Stomach (tissue), 19 donors: ENCODE measurements at places on chromosomes 3 and 15. TPM values are rescaled to one million over a fixed set of nuclear protein-coding genes. Genes with fewer than 3 reads are reported as not detected.

The RHCG gene
- total RNA-seq = not detected

The CGNL1 gene
- 36.2 TPM for total RNA-seq

The SEMA3F gene
- 31.2 TPM for total RNA-seq

The B3GALNT1 gene
- 12.5 TPM for total RNA-seq

The CNTN3 gene
- 8.0 TPM for total RNA-seq

The GOLGA6L9 gene
- total RNA-seq = 3.2 TPM

DNA sequence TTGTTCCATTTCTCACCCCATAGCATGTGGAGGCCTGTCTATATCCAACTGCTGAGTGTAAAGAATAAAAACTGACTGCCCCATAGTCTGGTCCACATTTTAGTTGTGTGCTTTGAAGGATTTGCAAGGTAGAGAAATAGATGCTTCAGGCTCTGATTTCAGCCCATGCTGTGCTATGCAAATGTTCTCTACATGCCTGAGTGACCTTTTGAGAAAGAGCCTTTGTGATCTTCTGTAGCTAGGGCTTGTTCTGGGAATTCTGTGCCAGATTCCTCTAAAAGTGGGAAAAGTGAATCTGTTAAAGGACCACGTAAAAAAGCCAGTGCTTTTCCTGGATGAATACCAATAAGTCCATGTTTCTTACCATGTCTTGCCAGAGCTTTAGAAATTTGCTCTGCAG, 5.2 kb downstream of the KCTD6 start:
- DNase-seq = no peak
- H3K27ac ChIP-seq = no peak overlapping the region
- H3K4me3 ChIP-seq = no peak overlapping the region
- H3K36me3 ChIP-seq = no peaks in the 10 kb centered on the region

GRCh38 chr15:67084561-67084960, 19.2 kb downstream of the SMAD3 start:
- H3K27me3 ChIP-seq = no peaks in the 10 kb centered on the region
- H3K4me1 ChIP-seq = peaks cover 91% of the 10 kb centered on the region
- no peak for DNase-seq
- no peak overlapping the region for H3K27ac ChIP-seq
- no peak overlapping the region for H3K4me3 ChIP-seq

DNA sequence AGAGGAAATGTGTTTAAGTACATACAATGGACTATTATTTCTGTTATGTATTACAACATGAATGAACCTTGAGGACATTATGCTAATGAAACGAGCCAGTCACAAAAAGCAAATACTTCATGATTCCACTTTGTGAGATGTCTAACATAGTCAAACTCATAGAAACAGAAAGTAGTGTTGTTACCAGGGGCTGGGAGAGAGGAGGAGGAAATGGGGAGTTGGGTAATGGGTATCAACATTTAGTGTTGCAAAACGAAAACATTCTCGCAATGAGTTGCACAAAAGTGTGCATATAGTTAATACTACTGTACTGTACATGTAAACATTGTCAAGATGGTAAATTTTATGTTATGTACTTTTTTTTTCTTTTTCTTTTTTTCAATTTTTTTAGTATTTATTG, 194.3 kb downstream of the IL5RA start:
- H3K27me3 ChIP-seq = no peaks in the 10 kb centered on the region
- H3K36me3 ChIP-seq = no peaks in the 10 kb centered on the region
- no peaks in the 10 kb centered on the region for H3K4me1 ChIP-seq
- DNase-seq = no peak
- no peak overlapping the region for H3K27ac ChIP-seq

DNA sequence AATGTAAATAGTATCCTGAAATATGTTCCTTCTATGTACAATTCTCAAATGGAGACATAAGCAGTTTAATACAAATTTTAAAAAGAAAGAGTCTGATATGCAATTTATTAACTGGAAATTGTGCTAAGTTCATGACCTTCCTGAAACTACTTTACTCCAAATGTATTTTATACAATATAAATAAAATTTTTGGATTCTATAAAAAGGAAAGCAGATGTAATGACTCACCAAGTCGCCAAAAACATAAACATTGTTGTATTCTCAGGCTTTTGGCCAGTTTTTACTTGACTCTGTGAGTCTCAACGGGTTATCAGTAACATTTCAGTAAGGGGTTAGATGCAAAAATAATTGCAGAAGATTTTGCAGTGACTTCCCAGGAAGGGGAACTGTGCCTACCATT, 948.2 kb downstream of the EPHA3 start:
- DNase-seq = no peak
- no peak overlapping the region for H3K4me3 ChIP-seq
- no peaks in the 10 kb centered on the region for H3K4me1 ChIP-seq
- H3K27ac ChIP-seq = no peak overlapping the region
- no peaks in the 10 kb centered on the region for H3K36me3 ChIP-seq
- no peaks in the 10 kb centered on the region for H3K27me3 ChIP-seq

DNA sequence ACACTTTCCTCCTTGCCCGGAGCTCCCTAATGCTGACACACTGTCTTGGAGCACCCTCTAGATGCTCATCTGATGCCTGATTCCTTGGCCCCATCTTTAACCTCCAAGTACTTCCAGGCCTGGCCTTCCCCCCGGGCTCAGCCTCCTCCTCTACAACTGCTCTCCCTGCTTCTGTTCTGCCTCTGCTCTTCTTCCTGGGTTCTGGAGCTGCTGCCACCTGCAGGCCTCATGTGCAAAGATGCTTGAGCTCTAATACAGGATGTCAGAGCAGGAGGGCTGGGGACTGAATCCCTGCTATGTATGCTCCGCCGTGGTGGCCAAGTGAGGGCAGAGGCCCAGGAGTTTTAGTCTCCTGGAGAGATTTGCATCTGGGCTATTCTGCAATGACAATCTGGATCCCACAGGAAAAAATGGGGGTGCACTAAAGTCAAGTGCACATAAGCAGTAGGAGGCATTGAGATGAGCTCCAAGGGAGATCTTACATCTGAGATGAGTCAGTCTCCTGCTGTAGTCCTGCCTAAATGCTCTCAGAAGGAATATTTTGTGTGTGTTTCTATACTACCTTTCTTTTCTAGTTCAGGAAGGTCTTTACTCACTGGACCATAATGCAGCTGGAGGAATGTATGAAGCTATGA, 296.3 kb downstream of the UACA start:
- peaks cover 3% of the 10 kb centered on the region for H3K4me1 ChIP-seq
- no peaks in the 10 kb centered on the region for H3K27me3 ChIP-seq
- no peak overlapping the region for H3K4me3 ChIP-seq
- H3K27ac ChIP-seq = no peak overlapping the region

DNA sequence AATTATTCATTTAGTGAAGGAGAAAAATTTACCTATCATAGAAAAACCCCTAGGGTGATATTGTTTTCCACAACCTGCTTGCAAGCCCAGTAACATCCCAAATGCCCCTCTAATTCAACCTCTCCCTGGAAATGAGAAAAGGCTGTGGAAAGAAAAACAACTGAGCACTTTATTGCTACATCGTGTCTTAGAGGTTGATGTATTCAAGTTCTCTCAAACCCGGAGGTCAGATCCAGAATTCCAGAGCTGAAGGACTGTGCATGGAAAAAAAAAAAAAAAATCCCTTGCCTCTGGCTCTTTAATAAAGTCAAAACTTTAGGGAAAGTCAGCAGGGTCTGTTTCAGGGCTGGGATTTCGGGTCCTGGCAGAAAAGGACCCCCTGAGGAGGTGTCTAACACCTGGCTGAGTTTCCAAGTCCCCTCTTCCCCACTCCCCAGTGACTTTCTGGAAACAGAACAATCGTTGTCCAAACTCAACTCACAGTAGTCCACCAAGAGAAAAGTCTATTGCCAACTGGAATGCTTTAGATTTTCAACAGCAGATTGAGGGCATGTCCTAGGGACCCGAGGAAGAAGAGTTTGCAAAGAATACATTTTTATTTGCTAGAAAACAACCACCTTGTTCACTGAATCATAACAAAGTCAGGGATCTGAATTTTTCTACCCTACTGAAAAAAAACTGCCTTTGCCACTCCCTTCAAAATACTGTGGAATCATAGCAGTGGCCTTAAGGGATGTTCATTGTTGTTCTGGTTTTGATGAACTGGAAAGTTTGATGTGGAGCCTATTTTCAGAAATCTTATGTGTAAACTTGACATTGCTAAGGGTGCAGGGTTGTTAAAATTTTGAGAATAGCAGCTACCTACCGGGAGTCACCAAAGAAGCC, 207.5 kb upstream of the ADAMTS9 start:
- H3K27ac ChIP-seq = peak overlapping the region; percentile 47
- H3K36me3 ChIP-seq = no peaks in the 10 kb centered on the region
- H3K4me1 ChIP-seq = peaks cover 14% of the 10 kb centered on the region
